Bronchial epithelial cell (primary cell): ENCODE measurements at places on chromosomes 16 and 17. TPM values are rescaled to one million over a fixed set of nuclear protein-coding genes. Genes with fewer than 3 reads are reported as not detected.

The SHCBP1 gene
- total RNA-seq: 0.90 and 1.3 TPM in 2 replicates

The GNGT2 gene
- not detected in 2 replicates for total RNA-seq

The KRTAP4-6 gene
- total RNA-seq: not detected in 2 replicates

The MYH10 gene
- 28.5 and 31.6 TPM in 2 replicates for total RNA-seq

The MYCBPAP gene
- total RNA-seq: 0.13 and 0.26 TPM in 2 replicates

The FOXL1 gene
- 1.1 and 1.5 TPM in 2 replicates for total RNA-seq

The SSTR5 gene
- total RNA-seq: not detected in 2 replicates

The MGAT5B gene
- under 0.01 TPM in 1 of 2 replicates, not detected in the other for total RNA-seq

The ANKRD13B gene
- total RNA-seq: 2.0 and 2.4 TPM in 2 replicates

The SEC14L5 gene
- under 0.01 and 0.13 TPM in 2 replicates for total RNA-seq

The OTOP2 gene
- under 0.01 TPM in 1 of 2 replicates, not detected in the other for total RNA-seq

The NKD1 gene
- under 0.01 TPM in 2 replicates for total RNA-seq

The P2RX5 gene
- 0.38 and 0.53 TPM in 2 replicates for total RNA-seq

The MARCHF10 gene
- total RNA-seq: not detected in 2 replicates

DNA sequence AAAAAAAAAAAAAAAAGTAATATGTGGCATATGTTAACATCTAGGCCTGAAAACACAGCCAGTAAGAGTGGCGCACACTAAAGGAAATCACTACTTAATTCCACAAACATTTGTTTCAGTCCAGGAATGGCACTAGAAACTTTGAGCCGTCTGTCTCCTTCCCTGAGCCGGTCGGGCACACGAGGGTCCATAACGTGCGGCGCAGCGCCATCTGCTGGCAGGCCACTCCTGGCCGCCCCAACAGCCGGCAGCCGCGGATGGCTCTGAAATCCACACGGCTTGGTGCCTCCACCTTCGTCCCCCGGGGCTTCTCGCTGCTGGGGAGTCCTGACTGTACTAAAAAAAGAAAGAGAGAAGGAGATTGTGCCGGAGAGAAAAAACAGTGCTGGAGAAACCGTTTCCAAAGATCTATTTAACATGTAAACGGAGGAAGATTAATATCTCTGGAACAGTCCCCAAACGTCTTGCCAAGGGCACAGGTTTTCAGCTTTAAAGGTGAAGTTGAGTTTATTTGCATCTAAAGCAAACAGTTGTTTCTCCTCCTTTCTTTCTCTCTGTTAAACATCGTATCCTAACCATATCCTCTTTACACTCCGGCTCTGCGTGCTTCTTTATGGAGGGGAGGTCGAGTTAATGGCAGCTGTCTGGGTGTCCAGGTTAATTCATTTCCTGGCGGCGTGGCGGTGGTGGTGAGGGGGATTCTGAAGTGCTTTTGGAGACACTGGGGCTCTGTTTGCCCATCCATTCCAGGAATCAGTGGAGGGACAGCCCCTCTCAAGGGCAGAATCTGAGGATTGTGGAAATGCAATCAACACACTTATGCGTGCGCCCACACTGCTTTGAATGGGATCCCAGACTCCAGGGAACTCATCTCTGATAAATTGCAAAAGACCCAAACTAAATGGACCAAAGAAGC lies 611.3 kb upstream of the SALL1 start:
- peak; percentile 43 for DNase-seq

DNA sequence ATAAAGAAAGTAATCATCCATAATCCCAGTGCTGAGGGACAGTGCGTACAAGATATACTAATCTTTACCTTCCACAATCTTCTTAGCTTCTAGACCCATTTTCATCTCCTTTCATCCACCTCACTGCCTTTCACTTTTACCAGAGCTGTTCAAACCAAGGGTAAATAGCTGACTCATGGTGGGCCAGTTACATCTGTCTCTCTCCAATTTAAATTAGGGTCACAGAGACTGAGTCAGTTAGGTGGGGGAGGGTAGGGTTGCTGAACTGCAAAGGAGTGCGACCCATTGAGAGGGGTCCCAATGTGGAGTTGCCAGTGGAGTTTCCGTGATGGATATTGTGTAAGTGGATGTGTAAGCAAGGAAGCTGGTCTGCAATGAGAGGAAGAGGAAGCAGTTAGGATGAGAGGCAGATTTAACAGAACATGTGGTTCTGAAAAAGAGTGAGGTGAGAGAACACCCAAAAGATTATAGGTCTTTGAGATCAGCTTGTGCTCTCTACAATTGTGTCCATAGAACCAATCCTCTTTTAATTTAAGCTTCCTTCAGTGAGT lies 83.5 kb downstream of the GP2 start:
- no peak for DNase-seq

DNA sequence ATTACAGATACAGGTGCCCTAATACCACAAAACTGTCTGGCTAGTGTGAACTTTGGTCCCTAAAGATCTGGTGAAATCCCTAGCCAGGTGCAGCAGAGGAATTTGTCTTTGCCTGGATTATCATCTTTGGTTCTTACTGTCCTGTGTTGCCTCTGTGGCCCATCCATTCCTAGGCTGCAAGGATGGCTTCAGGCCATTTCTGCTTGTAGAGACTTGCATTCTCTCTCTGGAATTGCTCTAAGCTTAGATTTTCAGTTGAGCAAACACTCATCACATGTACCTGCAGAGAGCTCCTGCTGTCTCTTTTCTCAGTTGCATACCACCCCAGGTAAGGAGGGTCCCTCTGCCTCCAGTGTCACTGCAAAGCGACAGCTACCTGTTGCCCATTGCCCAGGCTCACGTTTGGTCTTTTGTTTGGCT lies 114.9 kb downstream of the PRKCA start:
- DNase-seq: peak; percentile 78

DNA sequence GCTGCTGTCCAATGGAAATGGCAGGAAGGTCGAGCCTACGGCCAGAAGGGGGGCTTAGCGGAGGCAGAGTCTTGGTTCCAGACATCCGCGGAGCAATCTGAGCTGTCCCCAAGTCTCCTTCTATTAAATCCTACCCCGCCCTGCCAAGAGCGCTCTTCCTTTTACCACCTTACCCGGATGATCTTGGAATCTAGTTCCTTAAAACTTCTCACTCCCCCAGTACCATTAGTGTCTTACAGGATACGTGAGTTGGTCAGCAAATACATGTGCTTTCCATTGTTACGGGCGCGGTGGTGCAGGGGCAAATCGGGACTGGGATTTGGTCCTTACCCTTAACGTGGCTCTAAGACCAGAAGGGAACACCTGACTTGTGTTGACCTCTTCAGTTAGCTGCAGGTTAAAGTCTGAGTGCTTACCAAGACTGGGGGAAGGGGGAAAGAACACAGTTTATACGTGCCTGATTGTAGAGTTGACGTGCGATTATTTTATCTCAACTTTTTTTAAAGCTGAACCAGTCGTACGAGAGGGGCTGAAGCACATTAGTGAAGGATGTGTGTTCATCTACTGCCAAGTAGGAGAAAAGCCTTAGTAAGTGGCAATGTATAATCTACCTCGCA lies 495 bp downstream of the TXNDC17 start:
- DNase-seq: peak; percentile 31

DNA sequence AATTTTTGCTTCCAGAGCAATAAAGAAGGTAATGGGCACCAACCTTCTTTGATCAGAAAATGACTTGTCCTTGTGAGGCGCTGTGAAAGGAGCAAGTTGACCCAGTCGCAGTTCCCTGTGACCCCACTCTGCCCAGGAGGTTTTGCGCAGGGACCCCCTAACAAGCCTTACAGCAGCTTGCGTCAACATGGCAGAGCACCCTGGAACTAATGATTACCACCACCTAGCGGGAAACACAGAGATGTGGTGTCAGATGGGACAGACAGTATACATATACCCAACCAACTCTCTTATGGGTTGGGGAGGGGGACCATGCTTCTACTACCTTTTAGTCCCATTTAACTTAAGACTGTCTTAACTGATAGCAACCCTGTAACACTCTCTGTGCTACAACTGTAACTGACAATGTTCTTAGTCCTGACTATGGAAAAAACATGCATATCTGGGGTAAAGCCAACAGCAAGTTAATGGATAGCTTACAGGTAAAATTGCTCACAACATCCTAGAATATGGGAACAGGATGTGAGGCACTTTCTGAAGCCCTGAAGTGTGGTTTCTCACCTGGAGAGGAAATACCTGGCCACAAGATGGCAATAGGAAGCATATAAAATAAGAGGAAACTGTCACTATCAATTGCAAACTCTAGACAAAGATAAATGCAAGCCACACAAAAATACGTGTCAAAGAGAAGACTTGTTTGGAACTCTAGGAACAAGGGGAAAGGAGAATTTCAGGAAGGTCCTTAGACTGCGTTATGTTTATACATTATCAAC lies 3.0 kb downstream of the KARS1 start:
- peak; percentile 39 for DNase-seq

DNA sequence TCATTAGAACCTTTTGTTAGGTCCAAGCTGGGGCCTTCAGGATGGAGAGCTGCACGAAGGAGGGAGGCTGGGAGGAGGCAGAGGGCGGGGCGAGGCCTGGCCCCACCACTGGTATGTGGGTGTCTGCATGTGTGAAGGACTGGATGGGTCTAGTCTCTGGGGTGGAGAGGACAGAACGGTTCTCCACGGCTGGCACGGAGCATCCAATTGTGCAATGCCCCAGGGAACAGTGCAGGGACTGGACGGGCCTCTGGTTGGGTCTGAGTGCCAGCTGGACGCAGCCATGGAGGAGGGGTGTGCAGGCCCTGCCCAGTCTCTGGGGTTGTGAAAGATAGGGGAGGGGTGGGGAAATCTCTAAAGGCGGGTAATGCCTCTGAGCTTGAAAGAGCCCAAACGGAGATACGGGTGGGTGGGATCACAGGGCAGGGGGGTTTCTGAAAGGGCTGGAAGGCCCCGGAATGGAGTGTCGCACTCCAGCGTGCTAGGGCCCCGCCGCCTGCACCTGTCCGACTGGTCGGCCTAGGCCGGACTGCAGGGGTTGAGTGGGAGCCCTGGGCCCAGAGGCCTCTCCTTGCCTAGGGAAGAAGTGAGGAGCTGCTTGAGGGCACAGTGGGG lies 1.6 kb downstream of the PPL start:
- peak; percentile 43 for DNase-seq

DNA sequence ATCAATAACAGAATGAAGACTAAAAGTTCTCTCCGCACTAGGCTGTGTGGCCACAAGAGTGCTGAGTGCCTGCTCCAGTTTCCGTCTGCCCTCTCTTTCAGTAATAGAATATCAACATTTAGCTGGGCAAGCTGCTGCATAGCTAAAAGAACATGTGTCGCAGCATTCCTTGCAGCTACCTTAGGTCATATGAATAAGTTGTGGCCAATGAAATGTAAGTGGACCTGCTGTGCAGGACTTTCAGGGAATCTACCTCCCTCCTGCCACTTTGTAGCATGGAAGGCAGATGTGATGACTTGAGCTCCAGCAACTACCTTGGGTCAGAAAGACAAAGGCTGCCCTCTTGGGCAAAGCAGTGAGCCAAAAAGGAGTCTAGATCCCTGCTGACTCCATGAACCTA lies 25.4 kb downstream of the SLC39A11 start:
- DNase-seq: peak; percentile 15

GRCh38 chr16:2985893-2986355 lies 5.7 kb upstream of the PKMYT1 start:
- no peak for DNase-seq

DNA sequence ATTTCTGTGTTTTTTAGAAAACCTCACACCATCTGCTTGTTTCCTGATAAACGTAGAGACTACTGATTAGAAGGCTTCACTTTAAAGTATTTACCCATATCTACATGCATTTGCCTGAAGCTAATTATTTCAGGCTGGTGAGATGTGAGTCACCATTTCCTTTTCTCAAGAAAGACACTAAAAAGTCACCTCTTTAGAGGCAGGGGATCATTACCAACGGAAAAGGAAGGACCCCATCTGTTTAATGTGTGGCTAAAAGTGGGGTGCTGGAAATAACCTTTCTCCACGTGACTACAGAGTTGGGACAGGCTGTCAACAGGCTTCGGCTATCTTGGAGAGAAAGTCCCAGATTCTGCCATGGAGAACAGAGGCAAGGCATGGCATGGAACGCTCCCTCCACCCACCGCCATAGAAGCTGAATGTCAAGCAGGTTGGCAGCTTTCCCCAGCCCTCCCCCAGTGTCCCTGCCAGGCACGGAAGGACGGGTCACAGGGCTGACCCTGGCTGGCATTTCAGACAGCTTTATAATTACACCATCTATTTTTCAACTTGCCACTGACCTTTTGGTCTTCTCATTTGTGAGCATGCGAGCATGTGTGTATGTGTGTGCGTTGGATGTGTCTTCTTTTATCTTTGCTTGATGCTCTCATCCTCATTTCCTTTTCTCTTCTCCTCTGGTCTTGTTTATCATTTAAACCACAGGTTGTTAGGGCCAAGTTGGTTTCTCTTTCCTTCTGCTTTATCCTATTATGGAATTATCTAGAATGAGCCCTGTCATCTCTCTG lies 157.0 kb downstream of the CPPED1 start:
- DNase-seq: no peak

DNA sequence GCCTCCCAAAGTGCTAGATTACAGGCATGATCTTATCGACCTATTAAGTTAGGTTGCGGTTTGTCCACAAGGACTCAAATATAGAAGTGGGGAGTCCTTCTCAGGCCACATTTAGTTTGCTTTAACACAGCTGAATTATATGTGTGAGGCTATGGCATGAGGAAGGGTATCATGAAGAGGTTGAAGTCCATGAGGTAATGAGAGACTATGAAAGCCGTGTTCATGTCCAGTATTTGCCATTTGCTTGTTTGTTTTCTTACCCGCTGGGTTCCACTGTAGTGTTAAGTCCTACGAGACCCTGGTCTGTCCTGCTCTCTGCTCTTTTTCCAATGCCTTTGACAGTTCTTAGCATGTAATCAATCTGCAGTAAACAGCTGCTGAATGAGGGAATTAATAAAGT lies 1072.4 kb upstream of the EEF2KMT start:
- no peak for DNase-seq

- peak; percentile 40 for DNase-seq
Measured at GRCh38 chr17:58060596-58061191, 22.5 kb upstream of the DYNLL2 start.

DNA sequence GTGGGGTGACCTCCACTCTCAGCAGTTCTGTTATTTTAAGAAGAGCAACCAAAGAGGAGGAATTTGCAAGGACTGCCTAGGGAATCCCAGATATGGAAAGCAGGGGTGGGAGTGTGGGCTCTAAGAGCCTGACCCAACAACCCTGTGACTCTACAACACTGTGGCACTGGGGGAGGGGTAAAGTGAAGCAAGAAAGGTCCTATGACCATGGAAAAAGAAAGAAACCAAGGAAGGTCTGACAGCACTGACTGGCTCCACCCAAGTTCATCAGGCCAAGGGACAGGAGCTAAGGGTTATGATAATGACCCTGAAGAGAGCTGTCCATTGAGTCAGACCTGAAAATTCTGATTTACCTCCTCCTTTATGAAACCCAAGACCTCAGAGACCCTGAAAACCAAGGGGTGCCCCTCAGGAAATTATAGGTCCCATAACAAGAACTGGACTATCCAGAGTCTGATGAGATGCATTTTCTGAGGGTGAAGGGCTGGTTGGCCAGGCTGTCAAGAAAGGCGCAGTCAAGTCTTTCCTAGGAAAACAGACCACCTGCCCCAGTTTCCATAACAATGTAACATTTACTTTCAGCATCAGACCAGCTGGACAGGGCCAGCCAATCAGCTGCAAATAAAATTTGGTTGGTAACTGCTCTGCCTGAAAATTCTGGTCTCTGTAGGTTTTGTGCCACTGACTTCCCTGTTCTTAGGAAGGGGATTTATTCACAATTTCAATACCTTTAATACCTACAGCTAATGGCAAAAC lies 53.8 kb upstream of the MTMR4 start:
- DNase-seq: no peak

GRCh38 chr16:6496996-6497395 lies 835.6 kb upstream of the RBFOX1 start:
- DNase-seq: no peak
